ENCODE measurements at places on chromosomes 3 and 15.

- no peak for DNase-seq
These were observed 76.4 kb upstream of the TNFAIP8L3 start for GRCh38 chr15:51170882-51171633.

DNA sequence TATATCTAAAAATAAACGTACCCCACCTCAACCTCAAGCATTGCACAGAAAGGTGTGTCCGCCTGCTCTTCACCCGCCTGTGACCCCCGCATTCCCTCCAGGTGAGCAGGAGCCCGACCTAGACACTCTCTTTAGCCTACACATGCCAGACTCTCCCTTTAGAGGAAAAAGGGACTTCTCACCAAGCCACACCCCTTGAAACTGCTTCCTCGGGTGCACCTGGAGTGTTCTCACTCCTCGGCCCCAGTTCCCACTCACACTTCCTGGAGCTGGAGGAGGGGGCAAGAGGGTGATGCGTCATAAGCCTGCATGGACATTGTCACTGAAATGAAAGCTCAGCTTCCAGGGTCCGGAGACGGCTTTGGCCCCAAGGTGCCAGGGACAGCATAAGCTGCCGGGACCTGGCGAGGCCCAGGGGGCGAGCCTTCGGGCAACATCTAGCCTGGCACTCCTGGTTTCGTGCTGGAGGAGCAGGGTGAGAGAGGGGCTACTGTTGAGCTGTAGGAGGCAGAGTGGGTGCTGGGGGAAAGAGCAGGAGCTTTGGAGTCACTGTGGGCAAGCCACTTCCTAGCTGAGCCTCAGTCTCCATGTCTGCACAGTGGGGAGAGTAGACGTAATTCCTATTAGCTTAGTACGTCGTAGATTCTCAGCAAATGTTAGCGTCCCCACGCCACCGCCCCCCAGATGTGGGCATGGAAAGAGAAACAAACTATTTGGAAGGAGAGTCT, 9.8 kb upstream of the MUC4 start:
- no peak for DNase-seq

- no peak for DNase-seq
These were observed 185.5 kb upstream of the GPR149 start for GRCh38 chr3:154615471-154615870.

- no peak for DNase-seq
These were observed 149.7 kb upstream of the LRRFIP2 start for GRCh38 chr3:37324131-37324530.

- DNase-seq = no peak
These were observed 29.4 kb upstream of the IQSEC1 start for GRCh38 chr3:13102386-13103345.

GRCh38 chr3:112013784-112014143, 15.0 kb downstream of the TAGLN3 start:
- DNase-seq = no peak

GRCh38 chr3:192122832-192123594, 604.3 kb downstream of the FGF12 start:
- no peak for DNase-seq

GRCh38 chr3:123833398-123833785, 50.7 kb downstream of the MYLK start:
- DNase-seq = no peak

DNA sequence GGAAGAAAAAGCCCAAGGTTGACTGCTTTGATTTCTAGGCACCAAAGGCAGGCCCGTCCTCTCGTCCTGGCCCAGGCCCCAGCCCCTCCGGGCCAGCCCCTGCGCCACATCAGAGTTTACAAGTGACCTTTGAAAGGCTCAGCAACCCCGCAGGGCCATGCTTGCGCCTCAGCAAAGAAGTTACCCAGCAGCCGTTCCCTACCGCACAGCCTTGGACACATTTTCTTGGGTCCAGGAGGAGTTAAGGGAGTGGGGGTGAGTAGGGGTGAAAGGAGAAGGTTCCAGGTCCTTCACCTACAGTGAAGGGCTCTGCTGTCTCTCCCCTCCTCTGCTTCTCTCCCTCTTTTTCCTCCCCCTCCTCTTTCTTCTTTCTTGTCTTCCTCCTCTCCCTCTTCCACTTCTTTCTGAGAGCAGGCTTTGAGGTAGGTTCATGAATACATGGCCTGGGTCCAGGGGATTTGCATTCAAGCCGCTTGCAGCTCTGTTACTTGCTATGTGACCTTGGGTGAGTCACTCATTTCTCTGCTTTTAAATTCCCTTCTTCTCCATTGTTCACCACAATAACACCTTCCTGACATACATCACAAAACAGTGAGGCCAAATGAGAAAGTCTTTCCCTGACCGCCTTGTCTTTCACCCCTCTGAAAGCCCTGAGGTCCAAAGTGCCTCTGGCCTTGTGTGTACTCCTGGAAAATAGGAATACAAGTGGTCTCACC, 223.3 kb upstream of the TPRG1 start:
- DNase-seq = no peak

DNA sequence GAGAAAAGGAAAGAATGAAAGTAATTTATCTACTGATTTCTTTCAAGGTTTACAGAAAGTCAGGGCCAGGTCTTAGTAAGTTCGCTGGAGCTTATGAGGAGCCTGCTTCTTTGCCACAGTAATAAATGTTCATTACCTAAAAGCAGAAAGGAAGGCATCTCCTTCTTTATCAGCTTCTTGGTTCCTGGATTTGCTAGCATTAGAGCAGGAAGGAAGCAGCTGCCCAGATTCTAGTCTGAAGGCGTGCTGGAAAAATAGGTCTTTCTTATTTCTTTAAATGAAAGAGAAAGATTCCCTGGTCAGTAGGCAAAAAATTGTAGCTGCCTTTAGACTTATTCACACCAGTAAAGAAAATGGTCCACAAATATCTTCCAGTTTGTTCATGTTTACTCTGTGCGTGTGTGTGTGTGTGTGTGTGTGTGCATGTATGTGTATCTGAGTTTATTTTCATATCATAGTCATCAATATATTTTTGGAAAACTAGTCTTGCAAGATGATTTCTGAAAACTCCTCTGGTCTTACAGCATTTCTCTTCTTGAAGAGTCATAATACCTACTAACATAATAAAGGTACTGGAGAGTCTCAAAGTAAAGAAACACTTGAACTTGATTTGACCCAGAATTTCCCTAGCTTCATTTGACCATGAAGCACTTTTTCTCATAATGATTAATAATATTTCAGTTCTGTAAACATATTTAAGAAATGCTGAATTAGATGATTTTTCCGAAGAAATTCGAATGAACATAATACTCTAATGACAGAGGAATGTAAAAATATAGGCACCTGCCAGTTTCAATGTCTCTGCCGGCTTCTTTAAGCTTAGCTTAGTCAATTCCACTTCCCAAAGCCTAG, 255.3 kb upstream of the ZPLD1 start:
- DNase-seq = no peak

DNA sequence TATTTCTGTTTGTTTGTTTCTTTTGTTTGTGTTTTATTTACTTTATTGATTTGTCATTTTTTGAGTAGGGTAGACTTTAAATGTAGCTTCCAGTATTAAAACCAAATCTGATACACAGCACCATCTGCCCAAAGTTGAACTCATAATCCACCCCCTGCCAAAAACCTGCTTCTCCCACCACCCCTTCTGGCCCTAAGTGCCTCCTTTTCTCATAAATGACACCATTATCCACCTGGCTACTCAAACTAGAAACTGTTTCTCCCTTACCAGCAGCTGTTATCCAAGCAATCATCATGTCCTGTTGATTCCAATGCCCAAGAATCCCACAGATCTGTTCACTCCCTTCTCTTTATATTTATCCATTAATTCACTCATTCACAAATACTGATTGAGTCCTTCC, 21.8 kb upstream of the PTX3 start:
- DNase-seq = no peak

DNA sequence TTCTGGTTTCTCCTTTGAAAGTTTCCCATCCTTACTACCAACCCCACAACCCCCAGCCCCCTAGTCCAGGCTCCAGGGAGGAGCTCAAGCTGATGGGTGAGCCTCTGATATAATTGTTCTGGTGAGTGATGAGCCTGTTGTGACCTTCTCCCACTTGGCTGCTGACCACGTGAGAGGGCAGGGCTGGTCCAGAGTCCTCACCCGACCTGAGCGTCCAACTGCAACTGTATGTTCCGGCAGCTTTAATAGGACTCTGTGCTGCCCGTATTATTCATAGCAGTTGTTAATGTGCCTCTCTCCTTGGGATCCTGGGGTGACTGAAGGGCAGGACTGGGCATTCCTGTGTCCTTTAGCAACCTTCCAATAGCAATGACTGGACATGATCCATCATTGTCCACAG, 56.2 kb downstream of the B3GNT5 start:
- no peak for DNase-seq

GRCh38 chr3:172808969-172809546, 58.5 kb downstream of the ECT2 start:
- no peak for DNase-seq

GRCh38 chr3:7254251-7254650, 393.3 kb downstream of the GRM7 start:
- no peak for DNase-seq

- no peak for DNase-seq
These were observed 245.3 kb downstream of the FEZF2 start for GRCh38 chr3:62128051-62128450.

- no peak for DNase-seq
These were observed 32.4 kb downstream of the TRIM71 start for GRCh38 chr3:32850226-32850625.

All from activated T-cell treated with anti-CD3 and anti-CD28 coated beads, Interleukin-2, amount 50 U/mL, for 72 hours (primary cell).